Stimulated activated CD8-positive, alpha-beta memory T cell treated with anti-CD3 and anti-CD28 coated beads, Interleukin-12 subunit alpha, Interleukin-12 subunit beta, amount 100 ng/mL, for 4 hours (primary cell): ENCODE measurements at places on chromosomes 11 and 22.

GRCh38 chr11:79663017-79663416 is 222.2 kb upstream of the TENM4 start:
- no peak for DNase-seq

DNA sequence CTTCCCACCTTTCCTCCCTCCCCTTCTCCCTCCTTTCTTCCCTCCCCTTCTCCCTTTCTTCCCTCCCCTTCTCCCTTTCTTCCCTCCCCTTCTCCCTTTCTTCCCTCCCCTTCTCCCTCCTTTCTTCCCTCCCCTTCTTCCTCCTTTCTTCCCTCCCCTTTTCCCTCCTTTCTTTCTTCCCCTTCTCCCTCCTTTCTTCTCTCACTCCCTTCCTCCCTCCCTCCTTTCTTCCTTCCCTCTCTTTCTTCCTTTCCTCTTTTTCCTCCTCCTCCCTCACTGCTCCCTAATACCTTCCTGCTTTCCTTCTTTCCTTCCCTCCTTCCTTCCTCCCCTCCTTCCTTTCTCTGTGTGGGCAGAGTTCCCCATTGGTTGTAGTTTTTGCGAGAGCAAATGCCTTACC is 76.1 kb downstream of the PGR start:
- DNase-seq = no peak

DNA sequence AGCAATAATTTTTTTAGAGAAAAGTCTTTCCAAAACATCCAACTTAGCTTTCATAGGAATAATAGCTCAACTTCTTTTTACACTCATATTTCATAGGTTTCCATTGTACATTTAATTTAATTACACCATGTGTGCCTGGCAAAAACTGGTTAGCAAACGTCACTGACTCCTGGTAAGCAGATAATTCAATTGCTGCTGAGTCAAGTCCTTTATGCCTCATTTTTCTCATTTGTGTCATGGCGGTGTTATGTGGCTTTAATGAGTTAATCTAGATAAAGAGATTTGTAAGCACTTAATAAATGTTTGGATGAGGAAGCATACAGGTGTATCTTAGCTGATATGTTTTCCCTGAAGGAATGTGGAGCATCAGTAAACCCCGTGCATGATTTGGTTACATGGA is 41.2 kb upstream of the PAK1 start:
- no peak for DNase-seq

DNA sequence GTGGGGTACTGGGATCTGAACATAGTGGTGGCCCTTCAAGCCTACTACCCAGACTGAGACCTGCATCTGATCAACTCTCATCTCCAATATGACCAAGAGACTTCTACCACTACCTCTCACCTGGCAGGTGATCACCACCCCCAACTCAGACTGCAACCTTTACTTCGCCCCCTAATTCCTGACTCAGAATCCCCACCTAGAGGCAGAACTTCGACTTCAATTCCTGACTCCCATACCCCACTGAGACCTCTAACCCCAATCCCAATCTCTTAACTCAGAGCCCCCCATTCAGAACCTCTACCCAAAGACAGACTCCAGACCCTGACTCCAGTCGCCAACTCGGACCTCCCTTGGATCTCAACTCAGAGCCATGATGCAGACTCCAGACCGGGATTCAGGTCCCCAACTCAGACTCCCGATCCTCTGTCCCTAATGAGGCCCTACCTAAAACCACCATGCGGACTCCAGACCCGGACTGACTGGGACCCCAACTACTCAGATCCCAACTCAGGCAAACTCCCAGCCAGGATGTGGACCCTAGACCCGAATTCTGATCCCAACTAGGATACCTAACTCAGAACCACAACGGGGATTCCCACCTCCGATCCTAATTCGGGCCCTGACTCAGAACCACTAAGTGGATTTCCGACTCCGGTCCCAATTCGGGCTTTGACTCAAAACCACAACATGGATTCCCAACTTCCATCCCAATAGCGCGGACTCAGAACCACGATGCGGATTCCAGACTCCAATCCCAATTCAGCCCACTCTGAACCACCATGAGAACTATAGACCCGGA is 1.2 kb downstream of the KCNQ1OT1 start:
- DNase-seq = no peak

DNA sequence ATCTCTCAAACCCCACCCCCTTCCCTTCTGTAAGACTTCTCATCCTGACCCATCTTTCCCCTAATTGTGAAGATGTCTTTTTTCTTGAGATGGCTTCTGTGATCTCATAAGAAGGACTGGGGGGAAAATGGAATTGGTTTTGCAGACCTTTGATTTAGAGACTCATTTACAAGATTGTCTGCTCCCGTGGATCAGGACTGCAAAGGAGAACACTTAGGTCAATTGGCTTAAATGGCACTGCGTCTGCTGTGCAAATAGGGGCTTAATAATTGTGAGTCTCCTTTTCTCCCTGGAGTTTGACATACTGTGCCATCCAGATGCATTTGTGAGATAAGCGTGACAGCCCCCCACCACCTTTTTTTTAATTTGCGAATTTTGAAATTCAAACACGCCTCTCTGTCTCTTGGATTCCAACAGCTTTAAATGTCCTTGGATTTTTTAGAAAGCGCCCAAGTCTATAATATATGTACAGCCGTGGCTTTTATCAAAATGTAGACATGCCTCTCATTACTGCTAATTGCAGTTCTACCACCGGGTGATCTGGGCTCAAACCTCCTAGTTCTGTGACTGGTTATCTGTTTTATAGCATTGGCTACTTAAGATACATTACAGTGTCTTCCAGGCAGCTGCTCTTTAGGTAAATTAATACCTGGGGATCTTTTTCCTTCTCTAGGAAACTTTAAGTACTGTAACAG is 150.0 kb downstream of the DBX1 start:
- no peak for DNase-seq

GRCh38 chr11:93817426-93818348 is 32.7 kb downstream of the VSTM5 start:
- no peak for DNase-seq

DNA sequence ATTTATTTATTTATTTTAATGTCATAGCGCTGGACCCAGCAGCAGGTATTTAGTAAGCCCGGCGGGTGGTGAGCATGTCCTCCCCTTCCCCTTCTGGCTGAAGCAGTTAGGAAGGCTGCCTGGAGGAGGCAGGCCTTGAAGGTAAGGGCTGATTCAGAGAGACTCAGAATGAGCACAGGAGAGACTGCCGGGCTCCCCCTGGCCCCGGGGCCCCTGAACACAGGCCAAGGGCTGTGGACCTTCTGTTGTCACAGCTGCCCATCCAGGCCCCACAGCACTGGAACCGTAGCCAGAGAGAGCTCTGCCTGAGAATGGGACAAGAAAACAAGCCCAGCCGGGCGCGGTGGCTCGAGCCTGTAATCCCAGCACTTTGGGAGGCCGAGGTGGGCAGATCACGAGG is 52.8 kb downstream of the KCNJ4 start:
- no peak for DNase-seq

DNA sequence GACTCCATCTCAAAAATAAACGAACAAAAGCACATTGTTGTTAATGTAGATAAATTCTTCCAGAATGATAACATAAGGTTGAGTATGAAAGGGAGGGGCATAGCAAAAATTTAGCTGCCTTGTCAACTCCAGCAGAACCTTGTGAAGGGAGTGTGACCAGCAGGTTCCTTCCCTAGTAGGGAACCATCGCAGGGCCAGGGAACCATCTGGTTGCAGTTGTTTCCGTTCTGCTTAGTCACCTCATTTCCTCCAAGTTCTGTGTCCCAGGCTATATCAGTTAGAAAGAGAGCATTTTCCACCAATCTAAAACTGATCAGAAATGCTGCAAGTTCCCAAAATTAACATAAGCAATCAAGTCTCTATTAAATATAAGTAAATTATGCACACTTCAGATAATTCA is 126.7 kb upstream of the BLID start:
- DNase-seq = no peak

DNA sequence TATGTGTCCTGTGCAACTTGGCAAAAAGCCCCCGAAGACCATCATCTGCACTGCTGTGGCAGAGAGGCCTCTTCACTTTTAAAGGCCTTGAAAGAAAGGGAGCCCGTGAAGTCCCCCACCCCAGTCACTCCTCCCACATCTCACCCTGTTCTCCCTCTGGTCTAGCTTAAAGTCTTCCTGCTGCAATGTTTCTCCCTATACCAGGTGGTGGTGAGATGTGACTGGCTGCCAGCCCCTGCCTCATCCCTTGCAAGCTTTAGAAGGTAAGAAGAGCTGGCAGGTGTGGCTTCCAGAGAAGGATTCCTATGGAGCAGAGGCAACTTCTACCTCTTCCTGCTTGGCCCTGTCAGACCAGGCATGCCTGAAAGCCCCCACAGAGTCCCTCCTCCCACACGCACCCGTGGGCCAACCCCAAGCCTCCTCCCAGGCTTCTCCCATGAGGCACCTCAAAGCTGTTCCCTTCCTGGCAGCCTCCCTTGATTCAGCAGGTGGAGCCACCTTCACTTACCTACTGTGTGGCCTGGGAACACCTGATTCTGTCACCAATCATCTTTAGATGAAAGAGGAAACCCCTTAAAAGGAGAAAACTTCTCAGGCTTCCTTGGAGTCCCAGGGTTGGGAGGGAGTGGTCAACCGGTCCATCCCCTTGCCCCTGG is 4.0 kb upstream of the TRIM29 start:
- DNase-seq = no peak

GRCh38 chr11:6094186-6094585 is 13.3 kb upstream of the OR56B4 start:
- no peak for DNase-seq

DNA sequence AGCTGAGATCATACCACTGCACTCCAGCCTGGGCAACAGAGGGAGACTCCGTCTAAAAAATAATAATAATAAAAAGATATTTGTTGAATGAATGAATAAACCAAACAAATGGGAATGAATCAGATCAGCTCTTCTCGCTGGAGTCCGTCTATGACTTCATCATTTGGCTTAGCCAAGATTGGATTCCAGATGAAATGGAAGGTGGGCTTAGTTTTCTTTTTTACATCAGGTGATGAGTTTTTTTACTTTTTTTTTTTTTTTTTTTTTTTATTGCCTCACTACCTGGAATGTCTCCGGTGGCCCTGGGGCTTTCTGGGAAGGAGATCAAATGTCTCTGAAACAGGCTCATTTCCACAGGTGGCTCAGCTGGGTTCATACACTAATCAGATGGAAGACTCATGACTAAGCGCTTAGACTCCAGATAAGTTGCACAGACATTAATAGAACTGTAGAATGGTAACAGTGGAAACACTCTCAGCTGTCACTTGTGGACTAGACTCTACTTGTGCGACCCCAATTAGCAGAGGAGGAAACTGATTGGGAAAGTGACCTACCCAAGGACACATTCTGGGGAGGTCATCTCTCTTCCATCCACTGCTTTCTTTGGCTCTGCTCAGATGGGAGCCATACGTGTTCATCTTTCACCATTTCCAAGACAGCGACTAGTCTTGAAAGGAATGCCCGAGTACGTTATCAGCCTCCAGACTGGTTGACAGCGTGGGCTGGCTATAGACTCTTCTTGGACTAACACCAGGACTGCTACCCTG is 20.5 kb upstream of the RBFOX2 start:
- DNase-seq = no peak

DNA sequence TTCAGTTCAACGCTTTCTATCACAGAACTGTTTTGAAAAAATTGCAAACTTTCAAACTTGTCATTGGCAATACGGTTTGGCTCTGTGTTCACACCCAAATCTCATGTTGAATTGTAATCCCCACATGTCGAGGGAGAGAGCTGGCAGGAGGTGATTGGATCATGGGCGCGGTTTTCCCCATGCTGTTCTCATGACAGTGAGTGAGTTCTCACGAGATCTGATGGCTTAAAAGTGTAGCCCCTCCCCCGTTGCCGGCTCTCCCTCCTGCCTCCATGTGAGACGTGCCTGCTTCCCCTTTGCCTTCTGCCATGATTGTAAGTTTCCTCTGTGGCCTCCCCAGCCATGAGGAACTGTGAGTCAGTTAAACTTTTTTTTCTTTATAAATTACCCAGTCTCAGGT is 1144.0 kb downstream of the BRD1 start:
- DNase-seq = no peak

- peak; percentile 33 for DNase-seq
Observed at GRCh38 chr11:10459029-10459970, 4.2 kb downstream of the AMPD3 start.

GRCh38 chr22:35620624-35621251 is 3.6 kb upstream of the MB start:
- no peak for DNase-seq

DNA sequence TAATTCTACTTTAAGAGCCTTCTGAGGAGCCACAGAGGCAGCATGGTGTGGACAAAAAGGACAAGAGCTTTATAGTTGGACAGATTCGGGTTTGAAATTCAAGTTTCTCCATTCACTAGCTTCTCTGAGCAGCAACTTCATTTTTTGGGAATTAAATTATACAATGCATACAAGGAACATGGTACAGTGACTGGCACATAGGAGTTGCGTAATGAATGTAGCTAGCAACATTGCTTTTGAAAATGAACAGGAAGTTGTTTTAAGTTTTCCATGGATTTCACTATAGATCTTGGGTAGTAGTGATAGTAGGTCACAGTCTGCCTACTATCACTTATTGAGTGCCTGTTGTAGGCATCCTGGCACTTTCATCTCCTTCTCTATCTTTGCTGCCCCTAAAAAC is 41.0 kb upstream of the BMAL1 start:
- DNase-seq = no peak

- no peak for DNase-seq
Observed at GRCh38 chr11:70505761-70506657, 107.7 kb downstream of the CTTN start.

DNA sequence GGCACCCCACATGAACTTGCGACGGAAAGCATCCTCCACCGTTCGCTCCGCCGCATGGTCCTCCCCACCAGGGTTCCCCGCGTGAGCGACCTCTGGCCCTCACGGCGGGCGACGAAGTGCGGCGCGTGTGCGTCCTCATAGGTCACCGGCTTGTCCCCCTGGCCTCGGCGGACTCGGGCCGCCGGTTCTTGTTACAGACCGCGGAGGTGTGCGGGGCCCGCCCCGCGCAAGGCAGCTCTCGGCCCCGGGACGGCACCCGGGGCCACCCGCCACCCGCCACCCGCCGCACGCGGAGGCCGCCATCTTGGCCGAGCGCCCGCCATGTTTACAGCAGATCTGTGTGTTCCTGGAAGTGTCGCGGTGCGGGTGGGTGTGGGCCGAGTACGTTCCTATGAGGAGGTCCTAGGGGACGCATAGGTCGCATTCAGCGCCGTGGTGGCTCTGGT is 3.5 kb upstream of the IFITM2 start:
- no peak for DNase-seq
